Activated CD8-positive, alpha-beta T cell treated with anti-CD3 and anti-CD28 coated beads, Interleukin-2, amount 10 ng/mL, durations not matched to agents 7 days and 5 days (primary cell): ENCODE measurements at places on chromosomes 3 and 15. TPM values are rescaled to one million over a fixed set of nuclear protein-coding genes. Genes with fewer than 3 reads are reported as not detected.

DNA sequence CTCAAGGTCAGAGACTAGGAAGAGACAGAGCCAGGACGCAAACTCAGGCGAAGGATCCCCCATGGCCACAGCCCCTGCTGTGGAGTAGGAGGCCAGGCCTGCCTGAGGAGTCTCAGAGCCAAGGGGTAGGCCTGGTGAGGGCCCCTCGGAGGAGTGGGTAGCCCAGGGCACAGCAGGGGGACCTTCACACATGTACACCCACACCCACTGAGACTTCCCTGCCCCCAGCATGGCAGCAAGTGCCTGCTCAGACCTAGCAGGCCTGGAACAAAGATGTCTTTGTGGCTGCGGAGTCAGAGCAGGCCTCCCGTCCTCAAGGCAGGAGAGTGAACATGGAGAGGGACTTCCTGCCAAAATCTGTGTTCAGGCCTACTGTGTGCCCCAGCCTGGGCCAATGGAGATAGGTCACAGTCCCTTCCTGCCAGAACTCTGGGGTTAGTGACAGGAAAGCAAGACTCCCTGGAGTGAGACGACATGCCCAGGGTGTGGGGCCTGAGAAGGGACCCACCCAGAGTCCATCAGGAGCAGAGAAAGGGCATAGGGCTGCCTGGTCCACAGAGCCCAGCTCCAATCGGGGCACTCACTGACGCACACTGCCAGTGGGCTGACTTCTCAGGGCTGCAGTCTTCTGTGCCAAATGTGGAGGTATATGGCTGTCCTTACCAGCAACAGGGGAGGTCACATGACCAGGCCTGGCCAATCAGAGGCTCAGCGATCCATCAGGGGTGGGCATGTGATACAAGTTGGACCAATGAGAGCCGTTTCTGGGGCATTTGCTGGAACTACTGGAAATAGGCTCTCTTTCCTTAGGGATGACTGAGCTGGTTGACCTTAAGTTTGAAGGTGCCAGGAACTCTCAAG is 2.3 kb downstream of the GRIP2 start:
- peaks cover 2% of the 10 kb centered on the region for H3K27me3 ChIP-seq
- H3K4me1 ChIP-seq = no peaks in the 10 kb centered on the region
- H3K27ac ChIP-seq = no peak overlapping the region
- no peak for DNase-seq
- no peaks in the 10 kb centered on the region for H3K36me3 ChIP-seq

GRCh38 chr3:64225695-64226499 is 631 bp upstream of the PRICKLE2 start:
- no peaks in the 10 kb centered on the region for H3K4me1 ChIP-seq
- no peak overlapping the region for H3K27ac ChIP-seq
- H3K4me3 ChIP-seq = no peak overlapping the region
- peaks cover 3% of the 10 kb centered on the region for H3K27me3 ChIP-seq

DNA sequence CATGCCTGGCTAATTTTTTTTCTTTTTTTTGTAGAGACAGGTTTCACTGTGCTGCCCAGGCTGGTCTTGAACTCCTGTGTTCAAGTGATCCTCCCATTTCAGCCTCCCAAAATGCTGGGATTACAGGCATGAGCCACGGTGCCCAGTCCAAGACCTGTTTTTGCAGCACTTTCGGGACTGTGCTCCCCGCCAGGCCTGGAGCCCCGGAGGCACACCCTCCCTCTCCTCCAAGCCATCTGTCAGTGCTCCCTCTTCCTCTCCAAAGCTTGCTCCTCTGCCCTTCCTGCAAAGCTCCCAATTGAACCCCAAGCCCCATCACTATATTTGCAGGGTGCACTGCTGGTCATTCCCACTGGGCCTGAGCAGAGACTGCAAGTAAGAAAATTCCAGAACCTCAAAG is 98.1 kb downstream of the CORO2B start:
- no peak for DNase-seq
- H3K27ac ChIP-seq = no peak overlapping the region
- peaks cover 4% of the 10 kb centered on the region for H3K4me1 ChIP-seq
- H3K36me3 ChIP-seq = no peaks in the 10 kb centered on the region
- peaks cover 7% of the 10 kb centered on the region for H3K27me3 ChIP-seq

GRCh38 chr15:96262097-96262496 is 68.4 kb upstream of the NR2F2 start:
- no peaks in the 10 kb centered on the region for H3K4me1 ChIP-seq
- no peaks in the 10 kb centered on the region for H3K27me3 ChIP-seq
- H3K4me3 ChIP-seq = no peak overlapping the region
- no peak overlapping the region for H3K27ac ChIP-seq
- H3K36me3 ChIP-seq = no peaks in the 10 kb centered on the region
- DNase-seq = no peak

DNA sequence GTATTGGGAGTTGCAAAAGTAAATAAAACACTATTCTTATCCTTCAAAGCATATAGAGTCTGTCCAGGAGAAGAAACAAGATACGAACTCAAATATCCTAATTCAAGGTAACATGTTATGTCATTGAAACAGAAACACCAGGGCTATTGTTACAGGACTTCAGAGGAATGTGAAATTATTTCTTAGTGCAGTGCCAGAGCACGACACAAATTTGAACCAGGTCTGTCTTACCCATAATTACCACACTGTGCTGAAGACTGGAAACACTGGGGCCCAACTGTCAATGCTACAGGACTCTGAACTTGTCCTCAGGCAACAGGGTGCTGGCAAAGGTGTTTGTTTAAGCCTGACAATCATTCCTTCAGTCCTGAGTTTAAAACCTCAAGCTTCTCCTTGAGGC is 633.6 kb upstream of the UBE2E2 start:
- H3K4me1 ChIP-seq = no peaks in the 10 kb centered on the region
- no peaks in the 10 kb centered on the region for H3K36me3 ChIP-seq
- no peaks in the 10 kb centered on the region for H3K27me3 ChIP-seq
- H3K4me3 ChIP-seq = no peak overlapping the region

DNA sequence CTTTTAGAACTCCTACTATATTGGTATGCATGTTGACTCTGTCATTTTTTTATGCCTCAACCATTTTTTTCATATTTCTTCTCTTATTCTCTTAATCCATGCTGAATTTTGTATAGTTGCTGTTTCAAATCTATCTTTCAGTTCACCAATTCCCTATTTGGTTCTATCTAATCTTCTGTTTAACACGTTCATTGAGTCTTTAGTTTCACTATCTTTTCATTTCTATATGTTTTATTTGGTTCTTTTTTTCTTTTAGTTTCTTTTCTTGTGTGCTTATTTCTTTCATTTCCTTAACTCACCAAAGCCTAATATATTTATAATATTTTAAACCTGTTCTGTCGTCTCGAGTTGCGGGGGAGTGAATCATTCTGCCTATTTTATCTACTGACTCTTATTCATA is 8.0 kb downstream of the AQP9 start:
- H3K36me3 ChIP-seq = no peaks in the 10 kb centered on the region
- H3K4me3 ChIP-seq = no peak overlapping the region
- H3K4me1 ChIP-seq = no peaks in the 10 kb centered on the region
- peaks cover 15% of the 10 kb centered on the region for H3K27me3 ChIP-seq
- no peak for DNase-seq
- no peak overlapping the region for H3K27ac ChIP-seq

DNA sequence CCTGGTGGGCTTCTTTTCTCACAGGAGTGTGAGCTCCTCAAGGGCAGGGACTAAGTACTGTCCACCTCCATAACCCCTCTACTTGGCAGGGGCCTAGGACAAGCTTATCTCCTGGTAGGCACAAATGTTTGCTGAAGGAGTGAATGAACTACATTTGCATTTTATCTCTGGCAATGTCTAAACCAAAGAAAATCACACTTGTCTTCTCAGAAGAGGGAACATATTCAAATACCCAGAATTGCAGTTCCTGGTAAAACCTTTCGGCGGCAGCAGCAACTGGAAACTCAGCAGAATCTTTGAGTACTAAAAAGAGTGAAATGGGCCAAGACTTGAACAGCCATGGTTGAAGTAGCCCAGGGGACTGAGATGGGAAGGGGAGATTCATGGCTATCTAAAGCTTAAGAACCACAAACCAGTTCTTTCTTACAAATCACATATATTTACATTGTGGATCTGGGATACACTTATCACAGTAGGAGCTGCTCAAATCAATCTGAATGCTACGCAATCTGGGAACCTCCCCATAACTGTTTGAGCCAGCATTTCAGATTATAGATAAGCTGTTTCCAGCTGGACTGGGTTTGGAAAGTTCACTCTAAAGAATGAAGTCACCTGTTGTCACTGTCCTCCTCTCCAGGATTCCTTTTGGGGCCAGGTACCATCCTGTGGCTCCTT is 18.7 kb upstream of the PTPN9 start:
- peak overlapping the region; percentile 93 for H3K27ac ChIP-seq
- peak overlapping the region; percentile 63 for H3K4me3 ChIP-seq
- no peaks in the 10 kb centered on the region for H3K27me3 ChIP-seq
- peak; percentile 80 for DNase-seq

GRCh38 chr3:141659821-141660613 is 78.1 kb upstream of the RNF7 start:
- peaks cover 6% of the 10 kb centered on the region for H3K4me1 ChIP-seq
- no peaks in the 10 kb centered on the region for H3K36me3 ChIP-seq
- peak overlapping the region; percentile 42 for H3K4me3 ChIP-seq
- H3K27ac ChIP-seq = no peak overlapping the region
- peaks cover 65% of the 10 kb centered on the region for H3K27me3 ChIP-seq

- H3K4me1 ChIP-seq = peaks cover 17% of the 10 kb centered on the region
- H3K27ac ChIP-seq = no peak overlapping the region
- H3K36me3 ChIP-seq = no peaks in the 10 kb centered on the region
- DNase-seq = peak; percentile 66
Observed at GRCh38 chr15:77966540-77967234, 110.8 kb downstream of the TBC1D2B start.

The RAD51 gene
- 82.7 TPM for total RNA-seq

The INAFM2 gene
- total RNA-seq = 9.4 TPM

The TF gene
- total RNA-seq = 0.03 TPM

The EPHA3 gene
- not detected for total RNA-seq

The PLA1A gene
- total RNA-seq = not detected
